ENCODE measurements at places on chromosomes 4 and X.

GRCh38 chrX:83145876-83146275, 362.2 kb upstream of the POU3F4 start:
- no peak for DNase-seq

- no peak for DNase-seq
Observed at GRCh38 chrX:115649461-115650063, 88.6 kb downstream of the PLS3 start.

DNA sequence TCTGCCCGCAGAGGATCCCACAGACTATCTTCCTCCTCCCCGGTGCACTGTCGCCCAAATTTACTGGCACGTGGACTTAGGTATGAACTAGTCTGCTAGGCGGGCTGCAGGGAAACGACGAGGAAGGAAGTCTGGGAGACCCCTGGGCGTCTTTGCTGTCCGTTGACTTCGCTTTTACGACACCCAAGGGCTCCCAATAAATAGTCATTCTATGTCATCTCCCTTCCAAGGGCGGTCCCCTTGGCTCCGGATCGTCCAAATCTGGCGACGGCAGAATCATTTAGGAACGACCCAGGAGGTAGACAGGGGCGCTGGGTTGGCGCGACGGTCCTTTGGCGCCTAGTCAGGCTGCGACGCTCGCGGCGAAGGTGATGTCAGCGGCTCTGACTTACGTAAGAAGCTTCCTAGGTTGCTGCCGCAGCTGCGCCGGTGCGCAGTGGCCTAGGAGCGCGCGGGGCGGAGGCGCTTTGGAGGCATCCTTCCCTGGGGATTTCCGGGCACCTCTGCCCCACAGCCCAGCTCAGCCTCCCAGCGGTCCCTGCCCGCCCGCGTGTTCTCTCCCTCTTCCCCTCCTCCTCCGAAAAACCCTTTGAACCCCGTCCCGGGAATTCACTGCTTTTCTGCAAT, 2.2 kb downstream of the NHS start:
- peak; percentile 62 for DNase-seq

DNA sequence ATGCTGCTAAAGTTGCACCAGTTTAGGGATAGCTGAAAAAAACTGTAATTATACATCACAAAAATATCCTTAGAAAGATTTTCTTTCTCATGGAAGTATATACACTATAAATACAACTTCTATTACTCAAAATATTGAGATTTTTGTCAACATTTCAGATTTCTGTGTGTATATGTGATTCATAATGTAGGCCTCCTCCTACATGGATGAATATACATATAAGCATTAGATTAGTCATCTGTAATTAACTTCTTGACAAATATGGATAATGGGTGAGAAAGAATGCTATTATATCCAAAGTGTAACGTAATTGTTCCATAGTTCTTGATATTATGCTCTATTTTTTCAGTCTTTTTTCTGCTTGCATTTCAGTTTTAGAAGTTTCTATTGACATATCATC, 124.9 kb downstream of the CBLL2 start:
- no peak for DNase-seq

DNA sequence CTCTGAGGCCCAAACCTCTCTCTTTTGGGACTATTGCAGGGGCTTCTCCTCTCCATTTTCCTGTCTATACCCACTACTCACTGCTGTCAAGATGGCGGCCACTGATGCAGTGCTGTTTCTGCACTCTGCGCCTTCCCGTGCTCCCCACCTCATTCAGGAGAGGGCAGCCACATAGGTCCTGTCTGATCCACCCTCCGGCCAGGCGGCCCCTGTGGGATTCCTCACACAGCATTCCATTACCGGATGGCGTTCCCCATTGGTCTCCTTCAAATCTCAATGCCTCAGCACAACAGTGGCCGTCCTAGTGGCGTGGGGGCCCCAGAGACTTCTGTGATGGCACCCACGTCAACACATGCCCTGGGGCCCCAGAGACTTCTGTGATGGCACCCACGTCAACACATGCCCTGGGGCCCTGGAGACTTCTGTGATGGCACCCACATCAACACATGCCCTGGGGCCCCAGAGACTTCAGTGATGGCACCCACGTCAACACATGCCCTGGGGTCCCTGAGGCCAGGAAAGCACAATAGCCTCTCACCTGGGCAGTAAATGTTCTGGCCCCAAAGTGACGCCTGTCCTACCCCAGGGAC, 7.3 kb downstream of the SPON2 start:
- DNase-seq: no peak

DNA sequence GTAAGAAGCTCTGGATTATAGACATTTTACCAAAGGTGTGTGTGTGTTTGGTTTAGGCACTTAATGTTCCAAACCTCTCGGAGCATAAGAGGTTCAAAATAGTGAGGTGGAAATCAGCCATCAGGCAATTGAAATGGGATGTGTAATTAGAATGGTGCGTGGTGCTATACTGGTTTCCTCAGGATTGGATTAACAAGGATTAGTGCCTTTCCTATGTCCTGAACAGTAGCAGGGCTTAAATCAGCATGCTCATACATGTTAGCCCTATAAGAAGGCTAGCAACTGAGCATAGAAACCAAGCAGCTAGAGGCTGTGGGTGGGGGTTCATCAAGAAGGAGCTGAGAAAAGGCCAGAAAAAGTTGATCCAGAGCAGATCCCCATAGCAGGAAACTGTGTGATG, 256.8 kb upstream of the CXXC4 start:
- DNase-seq: no peak

GRCh38 chr4:114250439-114250891, 271.0 kb upstream of the ARSJ start:
- DNase-seq: no peak

- DNase-seq: no peak
Observed at GRCh38 chrX:15748841-15749240, 10.8 kb downstream of the CA5B start.

- no peak for DNase-seq
Observed at GRCh38 chrX:154083126-154083517, 14.4 kb downstream of the MECP2 start.

DNA sequence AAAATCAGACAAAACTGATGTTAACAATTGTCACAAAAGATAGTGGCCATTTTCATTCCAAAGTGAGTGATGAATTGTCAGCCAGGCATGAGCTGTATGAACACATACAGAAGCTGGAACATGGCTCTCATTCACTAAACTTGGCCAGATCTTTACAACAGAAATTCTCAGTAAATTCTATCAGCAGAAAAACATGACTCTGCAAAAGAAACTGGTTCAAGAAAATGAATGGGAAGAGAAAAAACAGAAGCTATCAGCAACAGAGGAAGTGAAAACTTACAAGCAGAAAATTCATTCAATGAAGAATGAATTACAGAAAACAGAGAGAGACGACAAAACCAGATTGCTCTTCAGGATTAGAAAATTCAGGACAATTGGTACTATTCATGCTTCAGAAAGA, 249.6 kb downstream of the COL25A1 start:
- DNase-seq: no peak

- DNase-seq: no peak
Observed at GRCh38 chrX:30659421-30659820, 6.2 kb downstream of the GK start.

- no peak for DNase-seq
Observed at GRCh38 chr4:185836241-185837084, 24.5 kb upstream of the SORBS2 start.

- peak; percentile 55 for DNase-seq
Observed at GRCh38 chr4:25065431-25065858, 34.7 kb upstream of the LGI2 start.

DNA sequence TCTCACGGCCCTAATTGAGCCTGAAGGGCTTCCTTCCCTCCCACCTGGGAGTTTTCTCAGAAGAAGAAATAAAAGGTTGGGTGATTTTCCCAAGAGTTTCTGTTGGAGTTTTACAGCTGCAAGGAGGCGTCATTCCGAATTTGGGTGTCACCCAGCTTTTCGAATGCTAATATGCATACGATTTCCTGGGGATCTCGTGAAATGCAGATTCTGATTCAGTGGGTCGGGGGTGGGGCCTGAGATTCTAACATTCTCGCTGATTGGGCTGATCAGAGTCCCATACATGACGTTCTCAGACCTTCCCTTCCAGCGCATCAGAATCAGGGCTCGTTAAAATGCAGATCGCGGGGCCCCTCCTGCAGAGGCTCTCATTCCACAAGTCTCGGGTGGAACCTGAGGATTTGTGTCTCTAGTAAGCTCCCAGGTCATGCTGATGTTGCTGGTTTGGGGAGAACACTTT, 125.8 kb upstream of the STX18 start:
- no peak for DNase-seq

GRCh38 chrX:39477031-39477761, 620.6 kb downstream of the BCOR start:
- no peak for DNase-seq

DNA sequence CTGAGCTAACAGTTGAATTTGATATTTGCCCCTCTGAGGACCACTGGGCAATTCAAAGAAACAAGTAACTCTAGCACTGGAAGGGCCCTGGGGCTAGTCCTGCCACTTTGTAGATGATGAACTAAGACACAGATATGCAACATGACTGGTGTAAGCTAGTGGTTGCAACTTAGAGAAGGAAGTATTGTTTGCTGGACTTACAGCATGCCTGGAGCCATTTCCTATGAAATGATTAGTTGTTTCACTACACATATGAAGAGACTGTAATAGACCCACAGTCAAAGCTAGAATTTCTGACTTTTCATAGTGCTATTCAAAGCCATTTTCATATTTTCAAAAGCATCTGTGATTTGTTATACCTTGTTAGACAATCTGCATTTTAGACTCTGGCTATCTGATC, 96.2 kb downstream of the TSPAN7 start:
- DNase-seq: no peak

DNA sequence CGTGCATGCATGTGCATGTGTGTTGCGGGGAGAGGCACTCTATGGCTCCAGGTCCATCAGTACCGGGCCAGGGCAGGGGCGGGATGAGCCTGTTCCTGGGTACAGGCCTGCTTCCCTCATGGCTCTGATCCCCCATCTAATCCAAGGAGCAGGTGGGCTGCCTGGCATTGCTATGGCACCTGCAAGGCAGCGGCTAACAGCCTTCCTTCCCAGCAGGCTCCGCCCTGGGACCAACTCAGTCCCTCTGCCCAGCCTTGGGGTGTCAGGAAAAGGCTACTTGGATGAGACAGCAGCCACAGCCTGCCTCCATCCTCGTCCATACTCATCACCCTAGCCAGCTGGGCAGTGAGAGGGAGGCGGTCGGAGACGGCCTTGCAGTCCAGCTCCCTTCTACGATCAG, 46.5 kb downstream of the PPP2R2C start:
- DNase-seq: no peak

DNA sequence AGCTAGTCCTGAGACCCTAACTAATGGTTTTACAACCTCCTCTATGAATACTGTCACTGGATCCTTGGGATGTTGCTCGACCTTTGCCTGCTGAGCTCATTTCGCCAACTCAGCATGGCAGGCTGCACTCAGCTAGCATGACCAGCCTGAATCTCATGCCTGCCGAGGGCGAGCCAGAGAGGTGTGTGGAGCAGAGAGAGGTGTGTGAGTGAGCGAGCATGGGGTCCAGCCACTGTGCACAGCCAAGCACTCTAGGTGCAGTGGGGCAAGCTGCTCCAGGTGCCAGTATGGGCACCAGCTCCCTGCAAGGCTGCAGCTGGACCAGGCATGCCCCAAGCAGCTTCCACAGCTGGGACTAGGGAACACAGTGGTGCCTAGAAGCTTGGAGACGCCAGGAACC, 410.9 kb downstream of the PCDH10 start:
- no peak for DNase-seq

DNA sequence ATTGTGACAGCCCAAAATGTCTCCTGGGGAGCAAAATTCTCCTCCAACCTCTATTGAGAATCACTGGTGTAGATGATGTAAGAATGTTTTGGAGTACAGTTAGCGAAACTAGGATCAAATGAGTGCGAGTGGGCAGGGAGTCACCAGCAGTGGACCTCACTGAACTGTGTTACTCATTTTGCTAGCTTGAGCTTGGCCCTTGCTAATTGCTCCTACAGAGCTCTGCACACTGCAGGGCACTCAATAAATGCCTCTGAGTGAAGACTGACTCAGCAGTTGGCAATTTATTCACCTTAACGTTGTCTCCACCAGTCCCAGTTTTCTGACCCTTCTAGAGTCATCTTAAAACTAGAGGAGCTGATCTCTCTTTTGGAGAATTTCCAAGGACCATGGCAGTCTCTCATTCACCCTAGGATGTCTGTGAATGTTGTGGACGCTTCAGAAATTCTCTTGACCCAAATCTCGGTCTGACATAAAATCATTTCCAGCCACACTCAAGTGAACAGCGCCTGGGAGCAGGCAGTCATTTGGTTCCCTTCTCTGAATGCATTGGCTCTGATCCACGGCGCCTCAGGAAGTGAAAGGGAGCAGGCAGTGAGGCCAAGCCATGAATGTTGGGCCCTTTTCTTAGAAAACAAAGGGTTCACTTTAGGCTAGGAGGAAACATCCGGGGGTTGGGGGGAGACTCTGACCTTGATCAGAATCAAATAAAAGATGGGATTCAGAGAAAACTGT, 148.1 kb downstream of the NWD2 start:
- DNase-seq: no peak

DNA sequence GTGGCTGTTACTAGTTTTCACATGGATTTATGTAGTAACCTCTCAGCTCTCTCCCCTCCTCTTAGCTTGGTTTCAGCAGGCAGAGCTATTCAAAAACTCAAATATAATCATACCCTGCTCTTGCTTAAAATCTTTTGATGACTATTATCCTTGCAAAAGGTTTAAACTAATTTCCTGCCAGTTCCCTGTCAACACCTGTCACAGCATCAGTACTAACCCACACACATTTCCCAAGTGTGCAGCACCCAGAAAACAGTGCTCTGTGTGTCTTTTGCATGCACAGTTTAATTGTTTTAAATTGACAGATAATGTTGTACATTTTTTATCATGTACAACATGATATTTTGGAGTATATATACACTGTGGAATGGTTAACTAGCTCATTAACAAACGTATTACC, 202.0 kb downstream of the PAPSS1 start:
- no peak for DNase-seq

DNA sequence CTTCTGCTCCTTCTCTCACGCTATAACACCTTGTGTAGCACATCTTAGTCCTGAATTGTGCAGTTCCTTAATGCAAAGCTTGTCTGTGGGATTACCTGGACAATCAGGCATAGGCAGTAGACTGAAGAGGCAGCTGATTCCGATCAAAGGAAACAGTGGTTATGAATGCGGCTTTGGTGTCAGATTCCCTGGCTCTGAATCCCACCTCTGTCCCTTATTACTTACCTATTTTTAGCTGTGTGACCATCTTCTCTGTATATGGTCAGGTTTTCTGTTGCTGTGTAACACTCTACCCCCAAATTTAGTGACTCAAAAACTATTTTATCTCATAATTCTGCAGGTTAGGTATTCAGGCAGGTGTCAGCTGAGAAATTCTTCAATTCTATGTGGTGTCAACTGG, 3.2 kb downstream of the ZBTB49 start:
- DNase-seq: no peak
